ENCODE measurements at places on chromosomes 6 and 20.

GRCh38 chr6:123529058-123529457 lies 107.7 kb downstream of the TRDN start:
- no peak for DNase-seq

DNA sequence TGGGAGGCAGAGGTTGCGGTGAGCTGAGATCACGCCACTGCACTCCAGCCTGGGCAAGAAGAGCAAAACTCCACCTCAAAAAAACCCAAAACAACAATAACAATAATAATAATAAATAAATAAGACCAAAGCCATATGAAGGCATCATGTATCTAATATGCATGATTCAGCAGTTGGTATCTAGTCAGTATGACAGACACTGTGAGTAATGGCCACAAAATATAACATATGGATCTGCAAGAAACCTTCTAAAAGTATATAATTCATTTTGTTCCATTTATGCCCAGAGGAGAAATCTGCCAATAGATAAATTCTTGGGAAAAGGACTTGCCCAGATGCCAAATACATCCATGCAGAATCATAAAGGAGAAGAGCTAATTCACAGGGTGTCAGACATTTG lies 252.3 kb downstream of the BTBD9 start:
- no peak for DNase-seq

GRCh38 chr20:49867453-49868215 lies 47.7 kb downstream of the SPATA2 start:
- no peak for DNase-seq

DNA sequence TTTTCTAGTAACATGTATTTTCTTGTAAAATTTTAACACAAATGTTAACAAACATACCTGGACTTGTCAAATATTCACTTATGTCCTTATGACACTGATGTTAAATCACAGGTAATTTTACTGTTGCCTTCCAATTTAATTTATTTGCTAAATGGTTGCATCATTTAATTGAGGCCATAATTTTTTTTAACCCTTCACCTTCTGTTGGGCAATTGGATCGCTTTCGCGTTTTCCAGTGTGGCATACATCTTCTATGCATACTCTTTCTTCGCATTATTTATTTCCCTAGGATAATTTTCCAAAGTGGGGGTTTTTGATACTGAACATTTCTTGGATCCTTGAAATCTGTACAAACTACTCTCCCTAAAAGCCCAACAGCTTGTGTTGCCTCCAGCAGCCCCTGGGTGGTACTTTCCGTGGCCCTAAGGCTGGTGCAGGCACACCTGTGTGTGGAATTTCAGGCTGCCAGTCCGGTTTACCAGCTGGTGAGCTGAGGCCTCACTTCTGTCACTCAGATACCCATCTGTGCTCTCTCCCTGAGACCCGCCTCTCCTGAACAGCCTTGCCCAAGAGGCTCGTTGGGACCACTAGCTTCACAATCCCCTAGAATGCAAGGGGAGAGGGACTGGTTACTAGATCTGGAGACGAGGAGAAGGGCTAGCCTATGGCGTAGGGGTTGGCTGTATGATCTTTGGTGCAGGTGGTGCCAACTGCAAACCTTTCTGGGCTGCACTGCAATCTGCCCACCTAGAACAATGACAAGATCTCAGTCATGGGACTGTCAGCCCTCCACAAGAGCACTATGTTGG lies 11.2 kb upstream of the C20orf144 start:
- no peak for DNase-seq

GRCh38 chr20:46028772-46029371 lies at the start of gene SLC12A5:
Gene SLC12A5 (plus strand): TSS chr20:46029215. CDS start chr20:46029345, 130 bp downstream.
- DNase-seq = no peak

GRCh38 chr6:3231247-3232016 lies 4.0 kb upstream of the TUBB2B start:
- DNase-seq = no peak

DNA sequence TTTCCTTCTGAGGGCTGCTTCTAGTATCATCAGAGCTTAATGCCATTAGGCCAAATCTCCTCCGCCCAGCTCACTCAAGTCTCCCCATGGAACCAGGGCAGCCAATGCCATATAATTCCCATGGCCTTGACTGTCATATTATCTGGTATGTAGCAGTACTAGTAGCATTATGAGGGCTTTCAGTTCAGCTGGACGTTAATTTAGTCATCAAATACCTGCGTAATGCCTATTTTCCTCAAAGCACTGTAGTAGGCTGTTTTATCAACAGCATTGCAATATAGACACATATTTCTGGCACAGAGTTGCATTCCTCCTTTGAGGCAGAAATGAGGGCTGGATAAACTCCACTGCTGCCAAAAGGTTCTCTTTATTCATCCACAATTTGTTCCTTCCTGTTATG lies 1.7 kb downstream of the KCTD20 start:
- no peak for DNase-seq

GRCh38 chr20:1616858-1617434 lies 2.9 kb downstream of the SIRPB1 start:
- no peak for DNase-seq

GRCh38 chr6:9540126-9540525 lies 874.7 kb downstream of the TFAP2A start:
- no peak for DNase-seq

- no peak for DNase-seq
These were observed 10.9 kb downstream of the ZNF217 start for GRCh38 chr20:53582574-53583351.

DNA sequence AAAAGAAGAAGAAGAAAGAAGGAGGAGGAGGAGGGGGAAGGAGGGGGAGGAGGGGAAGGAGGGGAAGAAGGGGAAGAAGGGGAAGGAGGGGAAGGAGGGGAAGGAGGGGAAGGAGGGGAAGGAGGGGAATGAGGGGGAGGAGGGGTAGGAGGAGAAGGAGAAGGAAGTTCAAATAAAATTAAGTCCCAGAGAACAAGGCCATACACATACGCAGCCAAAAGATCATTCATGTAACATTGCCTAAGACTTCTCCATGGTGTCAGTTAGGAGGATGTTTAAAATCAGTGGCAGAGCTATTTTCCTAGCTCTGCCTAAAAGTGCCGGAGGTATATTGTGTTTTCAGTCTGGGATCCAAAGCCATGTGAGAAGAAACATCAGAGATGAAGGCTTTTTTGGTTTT lies 75.8 kb downstream of the PLCB4 start:
- DNase-seq = no peak

DNA sequence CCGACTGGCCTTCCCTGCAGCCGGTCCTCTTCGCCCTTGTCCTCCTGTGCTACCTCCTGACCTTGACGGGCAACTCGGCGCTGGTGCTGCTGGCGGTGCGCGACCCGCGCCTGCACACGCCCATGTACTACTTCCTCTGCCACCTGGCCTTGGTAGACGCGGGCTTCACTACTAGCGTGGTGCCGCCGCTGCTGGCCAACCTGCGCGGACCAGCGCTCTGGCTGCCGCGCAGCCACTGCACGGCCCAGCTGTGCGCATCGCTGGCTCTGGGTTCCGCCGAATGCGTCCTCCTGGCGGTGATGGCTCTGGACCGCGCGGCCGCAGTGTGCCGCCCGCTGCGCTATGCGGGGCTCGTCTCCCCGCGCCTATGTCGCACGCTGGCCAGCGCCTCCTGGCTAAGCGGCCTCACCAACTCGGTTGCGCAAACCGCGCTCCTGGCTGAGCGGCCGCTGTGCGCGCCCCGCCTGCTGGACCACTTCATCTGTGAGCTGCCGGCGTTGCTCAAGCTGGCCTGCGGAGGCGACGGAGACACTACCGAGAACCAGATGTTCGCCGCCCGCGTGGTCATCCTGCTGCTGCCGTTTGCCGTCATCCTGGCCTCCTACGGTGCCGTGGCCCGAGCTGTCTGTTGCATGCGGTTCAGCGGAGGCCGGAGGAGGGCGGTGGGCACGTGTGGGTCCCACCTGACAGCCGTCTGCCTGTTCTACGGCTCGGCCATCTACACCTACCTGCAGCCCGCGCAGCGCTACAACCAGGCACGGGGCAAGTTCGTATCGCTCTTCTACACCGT lies 6.1 kb downstream of the UBD start:
- DNase-seq = no peak
